ENCODE measurements at places on chromosomes 3 and 15. TPM values are rescaled to one million over a fixed set of nuclear protein-coding genes. Genes with fewer than 3 reads are reported as not detected.

Gene ABI3BP
- not detected for total RNA-seq

Gene SPINK8
- not detected for total RNA-seq

Gene MYD88
- 34.8 TPM for total RNA-seq

Gene PPP1R14D
- not detected for total RNA-seq

Gene CSPG5
- 0.29 TPM for total RNA-seq

Gene VILL
- 9.9 TPM for total RNA-seq

Gene MINDY4B
- total RNA-seq = not detected

Gene ANKRD63
- total RNA-seq = not detected

Gene FSTL1
- total RNA-seq = 0.40 TPM

Gene CRYGS
- 2.5 TPM for total RNA-seq

Gene LIPH
- not detected for total RNA-seq

Gene CFAP161
- total RNA-seq = not detected

Gene MGA
- 31.4 TPM for total RNA-seq

Gene NANOGP8
- total RNA-seq = not detected

Gene SAXO2
- total RNA-seq = not detected

Gene SI
- total RNA-seq = not detected

Gene MED12L
- total RNA-seq = 1.5 TPM

Gene RTP1
- total RNA-seq = not detected

Gene HRG
- not detected for total RNA-seq

Gene LDHAL6B
- not detected for total RNA-seq

Gene KIF15
- total RNA-seq = 45.1 TPM

Measured in activated CD4-positive, alpha-beta memory T cell treated with anti-CD3 and anti-CD28 coated beads for 36 hours (primary cell).